ENCODE measurements at places on chromosomes 12 and 14.

DNA sequence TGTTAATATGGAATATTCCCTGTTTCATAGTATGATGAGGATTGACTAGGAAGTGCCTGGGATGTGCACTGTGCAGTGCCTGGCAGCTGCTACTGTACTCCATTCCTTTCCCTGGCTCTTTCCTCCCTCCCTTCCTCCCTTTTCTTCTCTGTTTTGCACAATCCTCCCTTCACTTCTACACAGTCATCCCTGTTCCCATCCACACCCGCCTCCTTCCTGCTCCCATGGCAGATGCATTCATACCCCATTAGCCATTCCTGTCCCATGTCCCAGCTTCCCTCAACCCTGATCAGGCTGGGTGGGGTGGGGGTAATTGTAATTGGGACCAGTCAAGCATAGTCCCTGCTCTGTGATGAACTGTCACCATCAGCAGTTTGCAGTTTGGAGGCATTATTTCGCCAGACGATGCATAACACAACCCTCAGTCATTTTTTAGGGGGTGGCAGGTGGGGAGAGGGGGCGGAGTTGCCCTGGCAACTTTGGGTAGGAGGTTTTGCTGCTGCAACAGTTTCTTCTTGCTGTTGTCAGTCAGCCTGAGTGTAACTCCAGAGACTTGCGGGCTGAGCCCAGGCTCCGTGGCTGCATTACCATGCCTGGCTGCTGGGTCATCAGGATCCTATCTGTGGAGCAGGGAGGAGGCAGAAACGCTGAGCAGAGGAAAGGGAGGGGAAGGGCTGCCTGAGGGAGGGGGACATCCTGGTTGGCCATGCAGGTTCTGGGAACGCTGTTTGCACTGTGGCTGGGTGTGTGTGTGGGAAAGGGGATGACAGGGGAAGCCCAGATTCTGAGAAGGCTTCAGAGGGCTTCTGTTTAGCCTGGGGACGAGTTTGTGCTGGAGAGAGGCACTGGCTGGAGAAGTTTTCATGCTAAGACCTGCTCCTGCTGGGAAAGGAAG, 4.1 kb upstream of the KRT84 start:
- no peak for DNase-seq

GRCh38 chr14:104654119-104654518, 35.3 kb upstream of the INF2 start:
- no peak for DNase-seq

- no peak for DNase-seq
Measured at GRCh38 chr12:4320497-4320852, 538 bp upstream of the TIGAR start.

DNA sequence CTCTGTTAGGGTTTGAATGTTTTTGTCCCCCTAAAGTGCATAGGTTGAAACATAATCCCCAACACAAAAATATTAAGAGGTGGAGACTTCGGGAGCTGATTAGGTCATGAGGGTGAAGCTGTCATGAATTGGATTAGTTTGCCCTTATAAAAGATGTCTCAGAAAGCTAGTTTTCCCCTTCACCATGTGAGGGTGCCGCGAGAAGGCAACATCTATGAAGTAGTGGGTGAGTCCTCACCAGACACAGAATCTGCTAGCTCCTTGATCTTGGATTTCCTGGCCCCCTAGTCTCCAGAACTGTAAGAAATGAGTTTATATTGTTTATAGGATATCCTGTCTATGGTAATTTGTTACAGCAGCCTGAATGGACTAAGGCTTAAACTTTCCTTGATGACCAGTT, 301.5 kb upstream of the ATP2B1 start:
- no peak for DNase-seq

DNA sequence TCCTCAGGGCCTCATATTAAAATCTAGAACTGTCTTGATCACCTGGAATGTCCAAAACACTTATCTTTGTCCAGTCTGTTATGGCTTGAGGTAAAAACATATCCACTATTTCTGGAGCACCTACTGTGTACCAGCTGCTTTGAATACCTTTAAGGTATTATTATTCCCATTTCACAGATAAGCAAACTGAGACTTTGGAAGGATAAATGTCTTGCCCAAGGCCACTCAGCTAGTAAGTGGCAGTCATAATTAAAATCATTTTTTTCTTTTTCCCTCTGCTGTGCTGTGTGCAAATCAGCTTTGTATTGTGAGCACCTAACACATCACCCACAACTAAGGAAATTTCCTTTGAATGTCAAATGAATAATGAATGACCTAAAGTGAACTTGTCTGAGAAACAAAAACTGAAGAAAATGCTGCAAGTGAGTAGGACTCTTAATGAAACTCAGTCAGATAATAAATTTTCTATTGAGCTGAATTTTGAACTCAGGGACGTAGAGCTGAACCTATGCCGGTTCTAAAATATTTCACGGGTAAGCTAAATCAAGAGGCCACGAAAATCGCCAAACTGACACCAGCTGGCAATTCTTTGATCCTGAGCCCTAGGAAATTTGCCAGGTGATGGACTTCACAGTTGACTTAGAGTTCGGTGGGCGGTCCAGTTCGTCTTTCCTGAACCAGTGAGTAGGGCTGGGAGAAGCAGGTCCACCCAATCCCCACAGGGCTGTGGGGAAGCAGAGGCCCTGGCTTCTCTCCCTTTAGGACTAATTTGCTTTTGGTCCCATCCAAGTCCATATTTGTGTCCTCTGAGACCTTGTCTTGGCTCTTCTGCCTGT, 159.7 kb upstream of the PWP1 start:
- DNase-seq, result no peak

GRCh38 chr12:123749355-123749754, 12.7 kb upstream of the DNAH10 start:
- DNase-seq, result no peak
